ENCODE measurements at places on chromosomes 3 and 15.
A peak's percentile ranks its signal among the peaks of the same experiment; 100 is the strongest.

DNA sequence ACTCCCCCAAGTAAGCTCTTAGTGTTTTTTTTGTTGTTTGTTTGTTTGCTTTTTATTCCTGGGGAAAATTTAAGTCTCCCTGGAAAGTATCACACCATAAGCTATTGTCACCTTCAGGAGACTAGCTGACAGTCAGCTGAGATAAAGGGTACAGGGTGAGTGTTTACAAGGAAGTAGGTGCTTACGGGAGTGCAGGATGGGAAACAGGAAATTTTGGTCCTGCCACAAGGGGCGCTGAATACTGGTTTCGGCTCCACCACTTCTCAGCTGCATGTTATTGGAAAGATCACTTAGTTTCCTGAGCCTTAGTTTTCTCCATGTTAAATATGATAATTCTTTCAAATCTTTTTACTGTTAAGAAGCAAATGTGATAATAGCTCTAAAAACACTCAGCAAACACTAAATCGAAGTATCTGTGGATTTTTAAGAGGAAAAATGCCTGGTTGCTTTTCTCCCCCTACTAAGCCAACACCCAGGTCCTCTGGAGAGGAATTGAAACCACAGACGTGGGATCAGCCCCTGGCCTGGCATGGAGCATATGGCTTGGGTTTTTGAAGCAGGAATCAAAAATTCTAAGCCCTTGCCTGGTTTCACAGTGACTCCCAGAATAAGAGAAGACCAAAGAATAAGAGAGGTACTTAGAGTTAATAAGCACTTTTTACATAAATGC is 90.7 kb downstream of the SCN11A start:
- ATAC-seq = peak; percentile 59

- ATAC-seq = no peak
Observed at GRCh38 chr3:17985658-17986347, 243.4 kb upstream of the TBC1D5 start.

DNA sequence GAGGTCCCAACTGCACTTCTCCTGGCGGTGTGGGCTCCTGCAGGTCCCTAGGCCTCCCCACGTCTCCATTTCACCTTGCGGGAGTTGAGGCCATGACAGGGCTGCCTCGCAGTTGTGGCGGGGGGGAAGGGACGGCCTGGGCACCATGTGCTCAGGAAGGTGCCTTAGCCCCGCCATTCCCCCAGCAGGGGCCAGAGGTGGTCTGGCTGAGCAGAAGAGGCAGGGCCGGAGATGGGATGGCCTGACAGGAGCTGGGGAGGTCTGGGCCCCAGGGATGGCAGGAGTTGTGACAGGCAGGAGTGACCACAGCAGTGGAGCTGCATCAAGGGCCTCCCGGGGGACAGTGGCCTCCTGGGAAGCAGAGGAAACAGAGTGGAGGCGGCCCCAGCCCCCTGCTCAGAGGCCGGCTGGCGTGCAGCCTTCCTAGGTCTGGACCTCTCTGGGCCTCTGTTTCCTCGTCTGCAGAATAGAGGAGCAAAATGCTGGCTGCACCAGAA is 18.7 kb upstream of the KLF15 start:
- no peak for ATAC-seq

GRCh38 chr15:22955544-22956119 is 24.5 kb downstream of the CYFIP1 start:
- ATAC-seq = no peak

DNA sequence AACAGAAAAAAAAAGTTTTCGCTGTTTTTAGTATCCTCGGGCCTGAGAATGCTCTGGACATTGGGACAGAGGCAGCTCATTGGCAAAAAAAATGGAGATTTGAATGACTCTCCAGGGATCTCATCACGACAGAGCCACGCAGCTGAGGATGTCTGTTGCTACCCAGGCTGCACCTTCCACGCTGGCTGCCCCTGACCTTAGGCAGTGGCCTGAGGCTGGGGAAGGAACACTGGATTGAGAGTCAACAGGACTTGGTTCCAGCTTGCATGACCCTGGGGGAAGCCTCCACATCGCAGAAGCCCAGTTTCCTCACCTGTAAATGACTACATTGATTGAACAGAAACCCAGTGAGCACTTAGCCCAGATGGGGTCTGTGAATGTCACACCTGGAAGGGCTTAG is 8.7 kb upstream of the ACSBG1 start:
- no peak for ATAC-seq

- no peak for ATAC-seq
Observed at GRCh38 chr3:73179601-73180000, 118.1 kb downstream of the EBLN2 start.

- peak; percentile 93 for ATAC-seq
Observed at GRCh38 chr3:151146071-151146730, 56.8 kb downstream of the GPR171 start.

DNA sequence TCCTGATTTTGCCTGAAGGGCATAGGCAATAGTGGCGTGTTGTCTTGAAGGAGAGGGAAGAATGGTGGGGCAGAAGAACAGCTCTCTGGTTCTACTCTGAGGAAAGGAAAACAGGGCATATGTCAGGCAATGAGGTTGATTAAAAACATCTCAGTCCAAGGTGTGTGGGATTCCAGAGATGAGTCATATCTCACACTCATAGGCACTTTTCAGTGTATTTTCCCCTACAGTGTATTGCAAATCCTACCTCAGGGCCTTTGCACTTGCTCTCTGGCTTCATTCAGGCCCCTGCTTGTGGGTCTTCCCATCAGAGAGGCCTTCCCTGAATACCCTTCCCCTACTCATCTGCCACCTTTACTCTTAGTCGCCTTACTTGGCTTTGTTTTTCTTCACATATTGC is 107.8 kb downstream of the SLCO3A1 start:
- ATAC-seq = no peak

GRCh38 chr15:79442911-79443310 is 10.8 kb downstream of the MINAR1 start:
- no peak for ATAC-seq

- ATAC-seq = no peak
Observed at GRCh38 chr3:177524742-177525141, 327.5 kb upstream of the TBL1XR1 start.

- no peak for ATAC-seq
Observed at GRCh38 chr15:60458721-60459120, 20.2 kb downstream of the ICE2 start.

- no peak for ATAC-seq
Observed at GRCh38 chr3:6449099-6449498, 411.8 kb upstream of the GRM7 start.

DNA sequence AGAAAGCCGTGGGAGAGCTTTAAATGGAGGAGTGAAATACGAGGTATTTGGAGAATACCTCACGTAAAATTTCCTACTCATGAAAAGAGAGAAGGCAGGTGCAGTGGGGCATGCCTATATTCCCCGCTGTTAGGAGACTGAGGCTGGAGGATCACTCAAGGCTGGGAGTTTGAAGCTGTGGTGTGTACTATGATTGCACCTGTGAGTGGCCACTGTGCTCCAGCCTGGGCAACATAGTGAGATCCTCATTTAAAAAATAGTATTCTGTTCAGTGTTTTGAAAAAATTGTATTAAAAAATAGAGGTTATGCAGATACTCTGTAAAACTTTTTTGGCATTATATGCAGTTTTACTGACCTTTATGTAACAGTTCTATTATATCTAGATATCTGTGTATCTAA is 20.0 kb downstream of the UBE2E1 start:
- ATAC-seq = no peak

- ATAC-seq = no peak
Observed at GRCh38 chr3:12643010-12643380, 20.9 kb downstream of the RAF1 start.

- no peak for ATAC-seq
Observed at GRCh38 chr3:161314836-161315395, 56.4 kb downstream of the SPTSSB start.

DNA sequence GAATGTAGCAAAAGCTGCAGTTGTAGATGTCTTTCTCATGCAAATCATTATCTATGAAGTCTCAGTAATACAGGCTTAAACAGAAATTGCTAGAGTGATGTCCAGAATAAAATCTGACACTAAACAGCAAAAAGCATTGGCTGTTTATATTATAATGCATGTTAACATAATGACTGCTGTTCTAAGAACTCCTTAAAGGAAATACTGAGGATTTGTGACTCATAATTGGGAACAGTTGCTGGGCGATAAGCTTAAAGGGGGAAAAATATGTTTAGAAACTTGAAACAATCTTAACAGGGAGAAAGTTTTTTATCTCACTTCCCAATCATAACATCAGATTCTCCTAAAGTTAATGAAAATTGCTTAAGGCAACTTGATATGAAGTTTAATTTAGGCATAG is 17.5 kb downstream of the TIPARP start:
- ATAC-seq = no peak

Measured in stimulated activated memory B cell treated with anti-CD40 and anti-IgM and Interleukin-4, amounts not matched to agents 10 μg/mL and 1 μg/mL and 100 μg/mL, for 72 hours (primary cell).